ENCODE measurements at places on chromosomes 5 and 9.
A peak's percentile ranks its signal among the peaks of the same experiment; 100 is the strongest.

GRCh38 chr9:81628897-81629296 lies 60.5 kb downstream of the TLE1 start:
- no peak for DNase-seq

GRCh38 chr5:66417781-66418180 lies 178.4 kb upstream of the MAST4 start:
- DNase-seq = no peak

DNA sequence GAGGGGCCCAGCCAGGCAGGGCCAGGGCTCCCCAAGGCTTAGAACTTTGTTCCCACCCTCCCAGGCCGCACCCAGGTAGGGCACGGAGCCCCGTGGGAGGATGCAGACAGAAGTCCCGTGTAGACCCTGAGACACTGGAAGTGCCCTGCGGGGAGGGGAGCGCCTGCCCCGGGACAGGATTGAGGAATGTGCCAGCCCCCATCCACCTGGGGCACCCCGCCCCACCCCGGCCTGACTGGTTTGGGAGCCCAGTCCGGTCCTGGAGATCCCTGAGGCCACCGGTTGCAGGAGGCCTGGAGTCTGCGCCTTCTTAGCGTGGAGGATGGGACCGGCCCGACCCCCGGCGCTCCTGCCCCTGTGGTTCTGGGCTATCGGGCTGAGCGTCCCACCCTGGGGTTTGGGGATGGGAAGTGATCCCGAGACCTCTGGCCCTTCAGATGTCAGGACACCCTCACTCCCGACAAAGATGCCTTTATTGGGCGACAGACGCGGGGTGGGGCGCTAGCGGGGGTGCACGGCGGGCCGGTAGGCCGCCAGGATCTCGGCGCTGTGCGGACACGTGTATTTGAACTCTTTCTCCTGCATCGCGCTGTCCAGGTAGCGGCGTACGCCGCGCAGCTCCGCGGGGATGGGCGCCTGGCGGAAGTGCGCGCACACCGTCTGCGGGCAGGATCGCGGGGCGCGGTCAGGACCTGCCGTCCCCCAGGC lies 2.0 kb downstream of the CLIC3 start:
- no peak for DNase-seq

- no peak for DNase-seq
Observed at GRCh38 chr9:13244181-13244580, 35.3 kb downstream of the MPDZ start.

DNA sequence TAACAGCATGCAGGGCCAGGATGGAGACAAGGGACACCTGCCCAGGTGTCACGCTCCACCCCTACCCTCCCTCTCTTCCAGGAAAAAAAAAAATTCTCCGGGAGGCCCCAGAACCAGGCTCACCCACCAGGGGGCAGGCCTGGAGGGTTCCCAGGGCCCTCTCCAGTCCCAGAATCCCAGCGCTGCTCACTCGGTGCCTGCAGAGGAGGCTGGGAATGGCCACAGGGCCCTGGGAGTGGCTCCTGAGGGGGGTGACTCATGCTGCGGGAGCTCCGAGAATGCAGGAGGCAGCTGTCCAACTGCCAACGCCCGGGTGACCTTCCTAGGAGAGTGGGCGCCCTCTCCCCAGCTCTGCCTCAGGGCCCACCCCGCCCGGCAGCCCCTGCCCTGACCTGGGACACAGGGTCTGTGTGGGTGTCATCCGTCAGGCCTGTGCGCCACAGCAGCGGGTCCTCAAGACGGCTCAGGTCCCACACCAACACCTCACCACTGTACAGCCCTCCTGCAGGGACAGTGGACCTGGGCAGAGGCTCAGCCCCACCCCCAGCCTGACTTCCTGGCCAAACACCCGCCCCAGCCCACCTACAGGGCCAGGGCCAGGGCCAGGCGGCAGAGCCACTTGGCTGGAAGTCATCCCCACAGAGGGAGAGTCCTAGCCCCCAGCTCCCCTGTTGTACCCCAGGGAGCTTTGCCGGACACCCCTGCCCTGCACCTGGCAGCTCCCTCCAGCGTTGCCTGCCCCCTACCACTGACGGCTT lies 21.2 kb downstream of the DYNC2I2 start:
- no peak for DNase-seq

DNA sequence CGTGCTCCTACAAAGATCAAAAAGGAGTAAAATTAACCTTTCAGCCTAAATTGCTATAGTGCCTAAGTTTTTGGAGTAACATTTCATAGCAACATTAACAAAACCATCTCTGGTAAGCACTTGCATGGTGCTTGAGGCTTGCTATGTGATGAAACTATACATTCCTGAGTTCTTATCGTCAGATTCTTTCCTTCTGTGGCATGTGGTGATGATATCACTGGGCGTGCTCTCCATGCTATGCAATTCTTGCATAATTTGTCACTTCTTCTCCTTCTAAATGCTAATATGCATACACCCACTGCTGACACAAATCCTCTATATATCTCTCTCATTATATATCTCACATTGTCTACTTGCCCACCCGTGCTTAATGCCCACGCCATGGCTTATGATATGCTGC lies 2019.9 kb downstream of the MAT2B start:
- peak; percentile 30 for DNase-seq

GRCh38 chr5:113371721-113372196 lies 63.0 kb downstream of the TSSK1B start:
- DNase-seq = no peak

DNA sequence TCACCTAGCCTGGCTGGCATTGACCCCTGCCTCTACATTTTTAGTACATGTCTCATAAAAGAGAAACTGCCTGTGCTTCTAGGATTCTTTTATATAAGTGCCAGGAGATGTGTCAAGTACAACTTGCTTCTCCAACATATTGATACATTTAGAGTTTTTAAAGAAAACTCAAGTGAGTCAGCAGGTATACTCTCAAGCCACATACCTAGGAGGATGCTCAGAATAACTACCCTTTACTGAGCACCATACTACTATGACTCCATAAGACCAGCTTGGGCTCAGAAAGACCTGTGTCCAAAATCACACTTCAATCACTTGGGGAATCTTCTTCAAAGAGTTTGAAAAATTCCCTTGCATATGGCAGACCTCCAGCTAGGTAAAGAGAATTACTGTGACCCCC lies 389.8 kb upstream of the SLC24A2 start:
- DNase-seq = no peak

GRCh38 chr9:134172198-134173126 lies 8.1 kb upstream of the RNU6ATAC start:
- DNase-seq = no peak

- no peak for DNase-seq
Observed at GRCh38 chr9:98438666-98439065, 183.2 kb upstream of the TBC1D2 start.

- DNase-seq = no peak
Observed at GRCh38 chr5:95441636-95442035, 50.5 kb downstream of the FAM81B start.

GRCh38 chr5:177964471-177964870 lies 31.6 kb downstream of the PROP1 start:
- no peak for DNase-seq

DNA sequence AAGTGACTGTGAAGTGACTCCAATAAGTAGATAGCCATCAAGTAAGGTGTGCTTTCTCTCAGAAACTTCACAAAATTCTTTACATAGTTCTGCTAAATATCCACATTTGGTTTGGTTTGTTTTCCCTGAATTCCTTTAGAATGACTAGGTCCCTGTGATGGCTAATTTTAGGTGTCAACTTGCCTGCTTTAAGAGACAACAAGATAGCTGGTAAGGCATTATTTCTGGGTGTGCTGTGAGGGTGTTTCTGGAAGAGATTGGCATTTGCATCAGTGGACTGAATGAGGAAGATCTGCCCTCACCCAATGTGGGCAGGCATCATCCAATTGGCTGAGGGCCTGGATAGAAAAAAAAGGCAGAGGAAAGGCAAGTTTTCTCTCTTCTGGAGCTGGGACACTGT lies 8.3 kb upstream of the PTBP3 start:
- DNase-seq = peak; percentile 20

DNA sequence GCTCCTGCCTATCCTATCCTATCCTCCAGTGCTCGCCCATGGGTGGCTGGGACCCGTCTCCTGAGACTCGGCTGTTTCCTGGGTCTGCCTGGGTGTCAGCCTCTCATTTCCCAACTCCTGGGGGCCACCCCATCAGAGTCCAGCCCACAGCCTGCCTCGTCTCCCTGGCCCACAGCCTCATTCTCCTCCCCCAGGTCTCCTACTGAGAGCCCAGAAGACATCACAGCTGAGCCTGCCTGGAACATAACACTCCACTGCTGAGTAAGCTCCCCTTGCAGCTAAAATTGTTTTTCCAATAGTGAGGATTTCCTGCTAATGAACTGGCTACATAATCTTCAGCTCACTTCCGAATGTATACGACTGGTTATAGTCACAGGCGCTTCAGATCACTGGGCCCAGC lies 95.3 kb downstream of the TTLL11 start:
- DNase-seq = no peak

- no peak for DNase-seq
Observed at GRCh38 chr5:123538670-123539459, 26.9 kb downstream of the CSNK1G3 start.

GRCh38 chr9:98854266-98854665 lies 46.8 kb downstream of the GALNT12 start:
- peak; percentile 31 for DNase-seq

- no peak for DNase-seq
Observed at GRCh38 chr5:159668556-159668955, 247.7 kb upstream of the ADRA1B start.

DNA sequence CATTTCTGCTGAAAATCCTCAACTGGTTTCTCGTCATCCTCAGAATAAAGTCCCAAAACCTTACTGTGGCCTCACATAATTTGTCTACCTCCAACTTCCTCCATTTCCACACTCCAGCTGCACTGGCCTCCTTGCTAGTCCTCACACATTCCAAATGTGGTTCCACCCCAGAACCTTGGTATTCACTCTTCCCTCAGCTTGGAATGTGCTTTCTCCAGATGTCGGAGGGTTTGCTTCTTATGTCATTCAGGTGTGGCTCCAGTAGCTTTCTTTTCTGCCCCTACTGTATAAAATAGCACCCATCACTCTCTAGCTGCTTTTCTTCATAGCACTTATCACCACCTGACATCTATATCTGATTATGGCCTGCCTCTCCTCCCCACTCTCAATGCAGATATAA lies 102.5 kb upstream of the IFNK start:
- no peak for DNase-seq

GRCh38 chr5:176167800-176168199 lies 70.4 kb upstream of the SIMC1 start:
- no peak for DNase-seq

DNA sequence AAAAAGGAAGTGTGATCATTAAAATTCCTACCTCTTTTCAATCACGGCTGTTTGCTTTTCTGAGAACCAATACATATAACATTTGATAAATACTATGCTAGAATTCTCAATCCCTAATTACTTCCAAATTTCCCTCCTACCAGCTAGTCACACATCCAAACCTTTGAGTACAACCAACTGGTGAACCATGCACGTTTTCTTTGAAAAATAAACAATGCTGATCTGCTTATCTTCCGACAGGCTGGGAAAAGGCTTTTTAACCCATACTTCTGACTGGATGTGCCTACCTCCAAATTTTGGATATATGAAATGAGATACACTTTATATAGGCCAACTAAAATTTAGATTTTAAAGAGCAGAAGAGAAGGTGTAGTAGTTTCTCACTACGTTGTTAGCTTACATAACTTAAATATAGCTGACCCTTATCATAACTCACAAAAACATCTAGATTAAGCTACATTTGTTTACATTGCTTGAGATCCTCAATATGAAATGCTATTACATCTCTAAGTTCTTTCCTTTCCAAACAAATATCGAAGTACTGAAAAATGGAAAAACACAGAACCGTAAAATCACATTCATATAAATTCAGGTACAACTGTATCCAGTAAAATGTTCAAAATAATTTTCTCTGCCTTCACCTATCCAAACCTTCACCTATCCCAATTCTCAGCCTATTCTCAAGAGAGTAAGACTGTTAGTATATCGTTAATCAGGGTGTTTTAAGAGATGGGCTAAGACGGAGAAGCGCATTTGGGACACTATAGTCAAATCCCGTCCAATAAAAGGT lies 2.1 kb downstream of the NR3C1 start:
- no peak for DNase-seq

GRCh38 chr5:113523168-113523567 lies 9.7 kb downstream of the YTHDC2 start:
- DNase-seq = no peak

DNA sequence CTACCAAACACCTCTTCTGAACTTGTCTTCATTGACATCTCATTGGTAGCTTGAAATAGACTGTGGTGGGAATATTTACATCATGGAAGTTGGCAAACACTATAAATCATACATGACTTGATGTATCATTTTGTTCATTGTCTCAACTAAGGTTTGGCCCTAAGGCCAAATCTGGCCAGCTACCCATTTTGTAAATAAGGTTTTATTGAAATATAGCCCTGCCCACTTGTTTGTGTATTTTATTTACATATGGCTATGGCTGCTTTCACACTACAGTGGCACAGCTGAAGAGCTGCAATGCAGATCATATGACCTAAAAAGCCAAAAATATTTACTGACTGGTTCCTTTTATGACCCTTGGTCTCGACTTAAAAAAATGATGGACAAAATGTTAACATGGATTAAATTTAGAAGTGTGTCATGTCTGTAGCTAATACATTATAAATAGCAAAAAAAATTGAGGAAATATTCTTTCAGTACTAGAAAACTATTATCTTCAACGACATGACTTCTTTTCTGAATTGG lies 22.1 kb downstream of the FAM240B start:
- DNase-seq = no peak

GRCh38 chr5:43007911-43008362 lies 32.2 kb downstream of the ANXA2R start:
- peak; percentile 91 for DNase-seq

GRCh38 chr5:31047621-31048020 lies 145.9 kb upstream of the CDH6 start:
- no peak for DNase-seq

- no peak for DNase-seq
Observed at GRCh38 chr9:122468735-122469134, 9.0 kb downstream of the OR1J1 start.

DNA sequence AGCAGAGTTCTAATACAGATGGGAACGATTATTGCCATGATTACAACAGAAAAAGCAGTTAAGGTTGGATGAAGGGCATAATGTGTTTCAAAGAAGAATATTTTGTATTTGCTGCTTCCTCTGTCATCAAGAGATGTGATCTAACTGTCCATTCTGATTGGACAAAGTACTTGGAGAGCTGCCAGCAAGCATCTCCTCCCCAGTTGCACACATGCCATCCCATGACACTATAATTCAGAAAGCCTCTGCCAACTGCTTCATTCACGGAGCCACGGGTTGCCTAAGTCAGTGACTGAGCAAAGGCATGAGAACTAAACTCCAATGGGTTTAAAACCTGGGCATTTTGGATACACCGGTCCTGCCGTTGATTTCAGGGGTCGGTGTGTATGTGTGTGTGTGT lies 253.8 kb downstream of the CRB2 start:
- no peak for DNase-seq

Data from suppressor macrophage treated with lipopolysaccharide for 4 hours (primary cell).